ENCODE measurements at places on chromosomes 12 and 14.
A peak's percentile ranks its signal among the peaks of the same experiment; 100 is the strongest.

DNA sequence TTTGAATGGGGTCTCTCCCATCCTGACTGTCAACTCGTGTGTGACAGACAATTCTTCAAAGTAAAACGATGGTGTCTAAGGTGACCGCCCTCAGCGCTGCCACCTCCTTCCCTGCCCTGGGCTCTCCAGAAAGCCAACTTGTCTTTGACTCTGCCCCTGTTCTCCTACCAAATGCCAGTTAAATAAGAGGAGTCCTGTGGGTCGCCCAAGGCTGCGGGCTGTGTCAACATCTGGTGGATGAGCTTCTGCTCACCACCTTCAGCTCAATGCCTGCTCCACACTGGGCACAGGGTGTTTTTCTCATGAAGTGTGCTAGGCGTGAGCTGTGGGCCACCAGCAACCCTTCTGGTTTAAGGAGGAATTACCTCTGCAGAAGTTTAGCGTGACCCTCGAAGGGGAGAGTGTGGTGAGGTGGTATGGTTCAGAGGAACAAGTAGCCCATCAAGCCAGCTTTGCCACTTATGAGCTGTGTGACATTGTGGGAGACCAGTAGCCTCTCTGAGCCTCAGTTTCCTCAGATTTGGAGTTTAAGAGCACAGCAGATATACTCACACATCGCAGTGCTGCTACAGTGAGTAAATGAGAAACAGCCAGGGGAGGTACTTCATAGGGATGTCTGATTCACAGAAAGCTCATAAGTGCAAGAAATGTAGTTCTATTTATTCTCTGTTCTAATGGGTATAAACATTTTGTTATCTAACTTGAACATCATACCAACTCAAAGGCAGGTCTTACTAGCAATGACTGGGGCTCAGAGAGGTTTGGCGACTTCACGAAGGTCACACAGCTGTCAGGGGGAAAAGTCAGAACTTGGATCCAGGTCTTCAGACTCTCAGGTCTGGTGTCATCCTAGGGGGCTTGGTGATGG, 12.1 kb downstream of the SERPINA1 start:
- DNase-seq = no peak

- DNase-seq = no peak
Observed at GRCh38 chr14:30125322-30125979, 197.8 kb upstream of the PRKD1 start.

- peak; percentile 44 for DNase-seq
Observed at GRCh38 chr14:29741909-29742401, 185.7 kb downstream of the PRKD1 start.

GRCh38 chr14:35989736-35990135, 163.6 kb downstream of the BRMS1L start:
- no peak for DNase-seq

DNA sequence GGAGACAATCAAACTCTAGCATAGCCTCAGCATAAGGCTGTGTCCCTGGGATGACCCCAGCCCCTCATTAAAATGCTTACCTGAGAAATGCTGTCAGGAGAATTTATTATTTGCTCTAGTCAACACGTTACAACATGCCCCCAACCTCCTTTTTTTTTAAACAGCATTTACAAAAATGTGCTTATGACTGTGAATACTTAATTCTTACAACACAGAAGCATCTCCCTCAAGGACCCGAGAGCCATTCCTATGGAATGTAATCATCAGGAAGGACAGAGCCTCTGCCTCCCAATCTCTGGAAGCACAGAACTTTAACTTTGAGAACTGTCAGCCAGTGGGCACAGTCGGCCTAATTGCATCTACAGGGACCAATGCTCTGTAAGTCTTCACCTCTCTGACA, 136.6 kb upstream of the OVCH1 start:
- DNase-seq = no peak

GRCh38 chr12:68481181-68481941, 129.3 kb upstream of the RAP1B start:
- DNase-seq = peak; percentile 23

GRCh38 chr12:101891462-101891971, 14.1 kb downstream of the DRAM1 start:
- peak; percentile 67 for DNase-seq

GRCh38 chr12:15956413-15957185, 45.5 kb downstream of the DERA start:
- DNase-seq = no peak

DNA sequence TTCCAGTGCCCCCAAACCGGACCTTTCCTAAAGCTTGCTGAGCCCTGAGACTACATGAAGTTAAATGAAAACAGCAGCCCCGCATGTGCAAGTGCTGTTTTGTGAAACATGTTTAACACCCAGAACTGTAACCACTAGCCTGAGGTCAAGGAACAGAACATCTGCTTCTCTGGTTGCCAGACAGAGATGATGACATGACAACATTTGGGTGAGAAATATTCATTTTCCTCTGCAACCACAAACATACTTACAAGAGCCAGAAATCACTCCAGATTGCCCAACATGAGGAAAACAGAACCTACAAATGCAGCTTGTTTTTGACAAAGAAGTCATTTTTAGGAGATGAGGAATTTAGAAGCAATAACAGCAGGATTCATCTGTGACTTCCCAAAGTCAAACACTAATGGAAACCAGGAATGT, 110.4 kb downstream of the BCAT1 start:
- DNase-seq = peak; percentile 83

DNA sequence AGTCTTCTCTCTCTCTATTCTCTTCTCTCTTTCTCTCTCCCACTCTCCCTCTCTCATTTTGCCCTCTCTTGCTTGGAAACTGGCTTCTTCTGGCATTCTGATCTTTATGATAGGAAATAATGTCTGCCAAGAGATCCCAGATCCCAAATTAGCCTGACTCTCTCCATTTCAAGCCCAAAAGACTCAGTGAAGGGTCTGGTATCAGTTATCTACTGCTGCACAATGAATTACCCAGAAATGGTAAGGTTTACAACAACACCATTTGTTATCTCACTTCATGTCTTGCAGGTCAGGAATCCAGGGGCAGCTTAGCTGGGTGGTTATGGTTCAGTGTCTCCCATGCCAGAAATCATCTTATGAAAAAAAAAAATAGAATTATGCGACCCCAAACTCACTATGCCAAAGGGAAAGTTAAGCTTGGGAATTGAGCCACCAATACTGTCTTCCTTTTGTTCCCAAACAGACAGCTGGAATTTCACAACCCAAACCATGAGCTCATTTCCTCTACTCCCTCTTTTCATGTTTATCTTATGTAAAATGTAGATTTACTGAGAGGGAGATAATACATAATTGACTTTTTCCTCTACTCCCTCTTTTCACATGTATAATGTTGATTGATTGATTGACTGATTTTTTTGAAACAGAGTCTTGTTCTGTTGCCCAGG, 67.8 kb upstream of the FICD start:
- no peak for DNase-seq

DNA sequence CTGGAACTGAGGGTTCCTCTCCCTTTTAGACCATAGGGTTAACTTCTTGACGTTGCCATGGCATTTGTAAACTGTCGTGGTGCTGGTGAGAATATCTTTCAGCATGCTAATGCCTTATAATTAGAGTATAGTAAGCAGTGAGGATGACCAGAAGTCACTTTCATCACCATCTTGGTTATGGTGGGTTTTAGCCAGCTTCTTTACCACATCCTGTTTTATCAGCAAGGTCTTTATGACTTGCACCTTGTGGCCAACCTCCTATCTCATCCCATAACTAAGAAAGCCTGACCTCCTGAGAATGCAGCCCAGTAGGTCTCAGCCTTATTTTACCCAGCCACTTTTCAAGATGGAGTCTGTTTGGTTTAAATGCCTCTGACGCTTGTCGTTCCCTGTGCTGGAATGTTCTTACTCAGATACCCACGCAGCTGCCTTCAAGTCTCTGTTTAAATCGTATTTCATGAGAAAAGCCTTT, 44.2 kb downstream of the BBS10 start:
- DNase-seq = no peak

- DNase-seq = no peak
Observed at GRCh38 chr14:59356312-59356711, 108.9 kb downstream of the GPR135 start.

DNA sequence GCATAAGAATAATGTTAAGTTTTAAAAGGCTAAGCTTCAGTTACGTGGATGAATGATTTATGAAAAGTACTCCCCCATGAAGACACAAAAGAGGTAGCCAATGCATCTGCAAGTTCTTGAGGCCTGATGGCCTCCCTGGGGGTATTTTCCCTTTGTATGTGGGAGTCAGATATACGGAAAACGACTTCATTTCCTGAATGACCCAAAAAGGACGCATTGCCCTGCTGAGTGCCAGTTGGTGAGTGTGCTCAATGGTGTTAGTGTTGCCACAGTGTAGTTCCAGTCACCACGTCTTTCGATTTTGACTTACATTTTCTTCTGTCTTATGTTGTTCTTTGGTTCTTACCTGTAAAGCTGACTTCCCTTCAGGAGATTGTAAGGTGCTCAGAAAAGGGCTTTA, 8.0 kb downstream of the ETV6 start:
- no peak for DNase-seq

- DNase-seq = no peak
Observed at GRCh38 chr14:74490486-74490885, 2.6 kb downstream of the NPC2 start.

DNA sequence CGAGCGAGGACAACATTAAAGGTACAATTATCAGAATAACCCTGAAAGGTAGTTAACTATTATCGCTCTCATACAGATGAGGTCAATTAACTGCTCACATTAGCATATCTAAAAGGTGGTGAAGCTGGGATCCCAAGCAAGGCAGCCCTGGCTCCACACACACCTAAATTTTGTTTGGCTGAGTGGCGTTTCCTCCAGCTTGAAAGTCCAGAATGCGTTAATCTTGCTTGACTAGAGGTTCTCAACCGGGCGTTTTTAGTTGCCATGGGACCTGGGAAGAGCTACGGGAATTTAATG, 531 bp downstream of the DLGAP5 start:
- no peak for DNase-seq

DNA sequence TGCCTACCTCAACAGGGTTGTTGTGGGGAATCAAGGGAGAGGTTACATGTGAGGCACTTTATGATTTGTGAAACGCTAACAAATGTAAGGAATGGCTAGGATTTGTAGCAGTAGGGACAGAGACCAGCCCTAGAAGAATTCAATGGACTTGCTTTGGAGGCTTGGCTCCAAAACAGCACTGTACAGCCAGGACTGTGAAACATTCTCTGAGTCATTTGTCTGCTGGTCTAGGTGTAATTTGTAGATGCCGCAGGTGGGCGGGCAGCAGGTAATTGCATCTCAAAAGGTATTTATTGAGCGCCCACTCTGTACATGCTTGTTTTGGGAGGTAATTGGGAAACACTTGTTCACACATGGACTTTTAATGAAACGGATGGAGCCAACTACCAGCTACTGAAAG, 11.4 kb downstream of the SLC7A8 start:
- DNase-seq = no peak

DNA sequence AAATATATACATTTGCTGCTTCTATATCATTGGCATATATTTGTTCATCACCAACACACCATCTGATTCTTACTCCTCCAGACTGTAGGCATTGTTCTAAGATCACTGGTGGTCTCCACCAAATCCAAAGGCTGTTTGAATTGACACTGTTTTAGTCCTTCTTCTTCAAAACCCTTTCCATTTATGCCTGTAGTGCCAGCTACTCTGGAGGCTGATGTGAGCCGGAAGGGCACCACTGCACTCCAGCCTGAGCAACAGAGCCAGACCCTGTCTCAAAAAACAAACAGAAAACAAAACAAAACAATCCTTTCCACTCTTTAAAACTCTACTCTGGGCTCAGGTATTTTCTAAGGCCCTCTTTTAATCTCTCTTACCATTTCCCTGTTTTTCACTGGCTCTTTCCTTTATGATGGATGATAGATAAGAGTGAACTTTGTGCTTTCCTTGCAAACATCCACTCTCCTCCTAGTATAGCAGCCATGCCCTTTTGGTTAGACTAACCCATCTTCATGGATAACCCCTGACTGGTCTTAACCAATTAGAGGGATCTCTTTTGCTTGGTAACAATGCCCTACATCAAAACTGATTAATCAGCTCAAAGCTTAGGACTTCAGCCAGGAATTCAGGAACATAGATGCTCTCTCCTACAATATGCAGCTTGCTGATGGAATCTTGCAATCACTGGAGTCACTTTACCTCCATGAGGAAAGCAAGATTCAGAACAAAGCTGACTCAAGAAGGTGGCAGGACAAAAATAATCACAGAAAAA, 24.9 kb downstream of the SPTSSA start:
- no peak for DNase-seq

- no peak for DNase-seq
Observed at GRCh38 chr14:68708343-68708742, 84.5 kb downstream of the ZFP36L1 start.

- DNase-seq = peak; percentile 89
Observed at GRCh38 chr12:65279369-65280112, 1.1 kb downstream of the MSRB3 start.

DNA sequence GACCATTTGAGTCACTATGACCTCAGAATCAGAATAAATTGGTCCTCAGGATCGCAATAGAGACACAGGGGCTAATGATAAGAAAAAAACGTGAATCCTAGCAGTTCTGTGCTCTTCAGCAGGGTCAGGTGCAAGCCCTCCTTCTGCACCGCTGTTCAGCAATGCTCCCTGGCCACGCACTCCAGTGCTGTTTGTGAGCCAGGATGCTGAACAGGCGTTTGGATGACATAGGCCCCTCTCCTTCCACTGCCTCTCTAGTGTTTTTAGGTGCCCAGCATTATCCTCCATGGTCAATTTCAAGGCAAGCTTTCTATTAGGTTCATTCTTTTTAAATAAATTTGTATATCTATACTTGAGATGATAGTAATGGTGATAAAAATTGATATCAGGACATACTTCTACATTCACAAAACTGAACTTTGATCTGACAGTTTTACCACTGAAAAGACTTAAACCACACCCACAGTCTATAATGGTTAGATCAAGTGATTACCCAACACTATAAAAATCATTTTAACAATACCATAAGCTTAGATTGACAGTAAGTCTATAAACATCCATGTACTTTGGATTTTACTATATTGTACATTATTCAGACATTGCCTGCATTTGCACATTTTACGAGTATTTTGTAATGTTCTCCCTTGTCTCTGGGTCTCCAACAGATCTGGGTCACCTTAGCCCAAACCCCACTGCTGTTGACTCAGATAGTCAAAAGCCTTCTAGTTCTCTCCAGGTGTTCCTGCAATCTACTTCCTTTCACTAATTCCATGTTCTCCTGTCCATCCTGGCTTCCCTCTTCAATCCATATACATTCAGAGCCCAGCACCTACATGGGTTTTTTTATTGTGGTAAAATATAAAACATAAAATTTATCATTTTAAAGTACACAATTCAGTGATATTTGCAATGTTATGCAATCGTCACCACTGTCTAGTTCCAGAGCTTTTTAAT, 114.9 kb upstream of the COCH start:
- DNase-seq = no peak

Data from GM03348 (cell line).